NCI-H524 (cell line): ENCODE measurements at places on chromosomes 1 and 21.

- DNase-seq, result no peak
These were observed 242.0 kb downstream of the FOXD2 start for GRCh38 chr1:47679826-47680225.

DNA sequence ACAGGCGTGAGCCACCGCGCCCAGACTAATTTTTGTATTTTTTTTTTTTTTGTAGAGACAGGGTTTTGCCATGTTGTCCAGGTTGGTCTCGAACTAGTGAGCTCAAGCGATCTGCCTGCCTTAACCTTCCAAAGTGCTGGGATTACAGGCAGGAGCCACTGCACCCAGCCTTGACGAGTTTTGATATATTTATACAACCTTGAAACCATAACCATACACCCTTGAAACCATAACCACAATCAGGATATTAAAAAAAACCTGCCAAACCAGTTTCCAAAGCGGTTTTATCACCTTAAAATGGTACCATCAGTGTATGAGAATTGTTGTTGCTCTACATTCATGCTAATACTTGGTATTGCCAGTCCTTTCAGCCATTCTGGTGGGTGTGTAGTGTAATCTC is 3.7 kb upstream of the PHACTR4 start:
- DNase-seq, result no peak

- no peak for DNase-seq
These were observed 1.3 kb upstream of the SLC6A17 start for GRCh38 chr1:110148961-110149360.

- no peak for DNase-seq
These were observed at the start of gene HHIPL2 for GRCh38 chr1:222547944-222548671. TSS of gene HHIPL2 (minus strand) at chr1:222548104. CDS start at chr1:222548044, 60 bp downstream.

DNA sequence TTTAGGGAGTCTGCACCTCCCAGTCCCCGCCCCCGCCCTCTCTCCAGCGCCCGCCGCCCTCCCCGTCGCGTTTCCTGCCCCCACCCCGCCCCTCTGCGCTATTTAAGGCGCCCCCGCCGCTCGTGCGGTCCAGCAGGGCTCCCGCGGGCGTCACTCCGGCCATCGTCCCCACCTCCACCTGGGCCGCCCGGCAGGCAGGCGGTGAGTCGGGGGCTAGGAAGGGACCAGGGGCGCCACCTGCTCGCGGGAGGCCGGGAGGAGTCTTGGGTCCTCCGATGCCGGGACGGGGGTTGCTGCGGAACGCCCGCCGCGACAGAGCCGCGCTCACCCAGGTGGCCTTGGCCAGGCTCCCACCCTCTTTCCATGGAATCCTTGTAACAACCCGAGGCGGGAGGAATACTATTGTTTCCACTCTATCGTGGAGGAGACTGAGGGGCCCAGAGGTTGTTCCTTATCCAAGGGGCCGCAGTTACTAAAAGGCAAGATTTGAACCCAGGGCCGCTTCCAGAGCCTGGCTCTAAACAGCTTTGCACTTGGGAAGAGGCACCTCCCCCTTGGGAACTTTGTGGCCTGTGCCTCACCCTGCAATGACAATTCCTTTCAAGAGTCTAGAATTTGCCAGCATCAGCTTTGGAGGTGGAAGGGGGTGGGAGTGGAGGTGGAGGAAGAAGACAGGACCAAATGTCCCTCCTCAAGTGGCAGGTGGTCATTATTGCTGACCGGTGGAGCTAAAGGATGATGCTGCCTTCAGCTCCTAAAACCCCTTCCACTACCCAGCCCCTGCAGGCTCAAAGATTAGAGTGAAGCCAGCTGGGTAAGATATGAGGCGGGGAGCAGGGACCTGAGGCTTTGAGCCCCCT is at the start of gene GJA4:
TSS of gene GJA4 (plus strand) at position 132 of the 860 bp plus-strand sequence. CDS start 1,215 bp downstream, outside the sequence.
- DNase-seq, result no peak

- no peak for DNase-seq
These were observed 51.0 kb downstream of the NME7 start for GRCh38 chr1:169316556-169316955.

DNA sequence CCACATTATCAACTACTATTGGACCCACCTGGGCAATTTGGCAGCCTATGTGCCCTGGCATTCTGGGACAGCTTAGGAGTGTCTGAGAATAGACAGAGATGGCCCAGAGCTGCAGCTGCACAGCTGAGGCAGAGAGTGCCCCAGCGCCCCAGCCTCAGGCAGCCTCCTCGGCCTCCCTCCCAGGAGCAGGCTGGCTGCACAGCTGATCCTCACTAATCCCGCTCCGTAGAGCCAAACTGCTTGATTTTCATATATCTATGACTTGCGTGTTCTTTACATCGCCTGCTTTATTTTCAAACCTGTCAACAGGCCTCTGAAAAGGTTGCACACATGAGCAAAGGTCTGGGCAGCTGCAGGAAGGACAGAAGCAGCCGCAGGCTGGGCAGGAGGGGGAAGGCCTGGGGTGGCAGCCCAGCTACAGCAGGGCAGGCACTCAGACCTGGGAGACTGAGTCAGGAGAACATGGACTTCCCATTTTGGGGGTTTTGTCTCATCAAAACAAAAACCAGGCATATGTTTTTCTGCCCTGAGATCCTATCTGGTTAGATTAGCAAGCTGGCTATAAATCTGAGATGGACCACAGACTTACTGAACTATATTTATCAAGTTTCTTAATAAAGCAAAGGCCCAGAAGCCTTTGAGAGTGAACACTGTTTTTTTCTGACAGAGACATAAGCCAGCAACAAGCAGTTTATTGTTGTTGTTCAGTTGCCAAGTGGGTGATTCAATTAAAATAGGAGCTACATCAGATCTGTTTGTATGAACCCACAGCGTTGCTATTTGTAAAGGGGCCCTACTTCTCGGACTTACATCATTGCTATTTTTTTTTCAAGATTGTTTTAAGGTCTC is 301.8 kb upstream of the DUSP10 start:
- no peak for DNase-seq

DNA sequence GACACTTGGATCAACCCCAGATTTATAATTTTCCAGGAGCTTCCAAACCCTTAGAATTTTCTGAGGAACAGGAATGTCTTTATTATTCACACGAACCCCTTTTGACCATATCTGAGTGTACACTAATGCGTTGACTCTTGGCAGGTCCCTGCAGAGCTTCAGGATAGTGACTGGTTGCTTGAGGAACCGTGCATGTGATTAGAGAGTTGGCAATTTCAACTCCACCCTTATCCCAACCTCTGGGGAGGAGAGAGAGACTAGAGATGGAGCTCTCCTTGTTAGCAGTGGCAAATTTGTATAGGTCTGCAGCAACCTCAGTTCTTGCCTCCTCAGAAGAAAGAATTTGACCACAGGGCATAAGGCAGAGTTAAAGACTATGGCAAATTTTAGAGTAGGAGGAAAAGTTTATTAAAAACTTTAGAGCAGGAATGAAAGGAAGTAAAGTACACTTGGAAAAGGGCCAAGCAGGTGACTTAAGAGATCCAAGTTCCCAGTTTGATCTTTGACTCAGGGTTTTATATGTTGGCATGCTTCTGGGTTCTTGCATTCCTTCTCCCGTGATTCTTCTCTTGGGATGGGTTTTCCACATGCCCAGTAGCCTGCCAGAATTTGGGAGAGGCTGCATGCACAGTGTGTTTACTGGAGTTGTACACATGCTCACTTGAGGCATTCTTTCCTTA is 93.8 kb upstream of the ETV3 start:
- DNase-seq, result no peak

DNA sequence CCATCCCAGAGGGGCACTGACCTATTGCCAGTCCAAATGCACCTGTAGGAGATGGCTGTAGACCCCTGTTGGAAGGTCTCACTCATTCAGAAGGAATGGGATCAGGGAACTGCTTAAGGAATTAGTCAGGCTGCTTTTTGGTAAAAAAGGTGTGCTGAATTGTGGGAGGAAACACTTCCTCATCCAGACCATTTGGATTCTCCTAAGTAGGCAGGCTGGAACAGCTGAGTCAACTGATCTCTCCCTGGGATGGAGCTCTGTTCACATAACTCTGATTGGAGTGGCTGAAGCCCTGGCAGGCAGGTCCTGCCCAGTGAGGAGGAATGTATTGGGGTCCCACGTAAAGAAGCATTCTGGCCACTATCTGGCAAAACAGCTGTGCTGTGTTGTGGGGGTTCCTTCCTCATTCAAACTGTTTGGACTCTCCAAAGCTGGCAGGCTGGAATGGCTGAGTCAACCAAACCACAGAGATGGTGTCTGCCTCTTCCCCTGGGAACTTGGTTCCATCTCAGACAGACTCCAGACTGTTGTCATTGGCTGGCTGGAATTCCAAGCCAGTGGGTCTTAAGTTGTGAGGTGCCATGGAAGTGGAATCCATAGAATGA is 70.7 kb upstream of the PDC start:
- DNase-seq, result no peak

DNA sequence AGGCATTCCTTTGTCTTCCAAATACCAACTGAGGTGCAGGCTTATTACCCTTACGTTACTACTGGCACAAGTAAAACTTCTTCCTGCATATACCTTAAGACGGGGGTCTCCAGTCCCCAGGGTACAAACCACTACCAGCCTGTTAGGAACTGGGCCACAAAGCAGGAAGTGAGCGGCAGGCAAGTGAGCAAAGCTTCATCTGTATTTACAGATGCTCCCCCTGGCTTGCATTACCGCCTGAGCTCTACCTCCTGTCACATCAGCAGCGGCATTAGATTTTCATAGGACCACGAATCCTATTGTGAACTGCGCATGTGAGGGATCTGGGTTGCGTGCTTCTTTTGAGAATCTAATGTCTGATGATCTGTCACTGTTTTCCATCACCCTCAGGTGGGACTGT is 113.1 kb downstream of the SLC45A1 start:
- no peak for DNase-seq

GRCh38 chr1:203589595-203589994 is 37.0 kb upstream of the ATP2B4 start:
- DNase-seq, result no peak

GRCh38 chr1:112925015-112925414 is 31.0 kb downstream of the SLC16A1 start:
- no peak for DNase-seq

- DNase-seq, result peak; percentile 65
These were observed 180.8 kb downstream of the RPS6KC1 start for GRCh38 chr1:213231795-213232231.

DNA sequence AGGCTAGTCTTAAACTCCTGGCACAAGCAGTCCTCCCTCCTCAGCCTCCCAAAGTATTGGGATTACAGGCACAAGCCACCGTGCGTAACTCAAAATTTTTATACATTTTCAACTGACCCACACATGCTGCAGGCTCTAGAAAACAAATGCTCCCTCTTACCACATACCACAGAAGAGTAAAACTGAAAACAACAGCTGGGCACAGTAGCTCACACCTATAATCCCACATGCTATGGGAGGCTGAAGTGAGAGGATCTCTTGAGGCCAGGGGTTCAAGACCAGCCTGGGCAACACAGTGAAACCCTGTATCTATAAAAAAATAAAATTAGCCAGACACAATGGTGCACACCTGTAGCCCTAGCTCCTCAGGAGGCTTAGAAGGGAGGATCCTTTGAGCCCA is 56.7 kb downstream of the AKT3 start:
- no peak for DNase-seq

GRCh38 chr1:31848381-31848897 is 32.6 kb upstream of the SPOCD1 start:
- no peak for DNase-seq

DNA sequence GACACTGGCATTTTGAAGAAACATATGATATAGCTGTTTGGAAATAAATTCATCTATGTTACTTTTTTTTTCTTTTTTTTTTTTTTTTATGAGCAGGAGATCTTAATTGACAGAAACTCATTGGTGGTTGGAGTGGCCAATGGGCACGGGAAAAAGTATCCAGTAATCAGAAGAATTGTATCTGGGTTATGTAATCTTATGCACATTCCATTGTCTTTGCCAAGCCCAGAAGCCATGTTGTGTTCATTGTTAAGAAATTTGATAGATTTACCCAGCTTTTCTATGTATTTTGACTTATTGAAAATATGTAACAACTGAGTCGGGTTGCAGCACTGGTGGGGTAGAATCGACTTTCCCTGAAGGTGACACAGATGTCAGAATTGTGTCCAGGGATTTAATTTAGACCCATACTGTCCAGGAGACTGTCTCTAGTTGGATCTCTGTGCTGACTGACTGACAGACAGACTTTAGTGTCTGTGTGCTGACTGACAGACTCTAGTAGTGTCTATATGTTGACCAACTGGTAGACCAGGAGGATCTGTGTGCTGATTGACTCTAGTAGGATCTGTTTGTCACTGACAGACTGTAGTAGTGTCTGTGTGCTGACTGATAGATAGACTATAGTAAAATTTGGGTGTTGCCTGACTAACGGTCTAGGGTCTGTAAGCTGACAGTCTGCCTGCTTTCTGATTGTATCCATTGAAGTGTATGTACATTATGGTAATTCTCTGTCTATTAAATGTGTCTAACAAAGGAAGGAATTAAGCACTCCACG is 12.3 kb upstream of the C4BPB start:
- DNase-seq, result no peak

DNA sequence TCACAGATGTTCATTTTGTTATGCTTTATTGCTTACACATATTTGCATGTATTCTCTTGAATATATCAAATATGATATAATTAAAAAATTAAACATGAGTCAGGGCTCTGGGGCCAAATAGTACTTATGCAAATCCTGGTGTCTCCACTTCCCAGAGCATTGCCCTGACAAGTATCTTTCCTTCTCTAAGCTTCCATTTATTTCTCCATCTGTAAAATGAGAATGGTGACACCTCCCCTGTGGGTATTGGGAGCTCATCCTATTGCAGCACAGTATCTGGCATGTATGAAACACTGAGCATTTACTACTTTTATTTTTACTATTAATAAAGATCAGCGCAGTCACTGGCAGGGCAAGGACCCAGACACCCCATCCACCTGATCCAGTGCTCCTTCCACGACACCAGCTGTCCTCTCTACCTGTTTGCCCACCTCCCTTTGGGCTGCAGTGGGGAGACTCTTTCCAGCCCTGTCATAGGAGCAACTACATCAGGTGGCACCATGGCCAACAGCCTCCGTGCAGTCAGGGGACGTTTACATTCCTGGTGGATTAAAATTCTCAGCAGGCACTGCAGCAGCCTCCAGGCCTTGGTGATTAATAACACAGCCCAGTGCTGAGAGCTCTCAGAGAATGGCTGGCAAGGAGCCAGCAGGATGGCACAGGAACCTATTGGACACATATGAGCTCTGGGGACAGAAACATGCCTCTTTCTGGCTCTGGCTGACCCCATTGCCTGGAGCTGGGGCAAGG is 113.0 kb downstream of the DMRTB1 start:
- peak; percentile 79 for DNase-seq
